ENCODE measurements at places on chromosomes 6 and 20.

DNA sequence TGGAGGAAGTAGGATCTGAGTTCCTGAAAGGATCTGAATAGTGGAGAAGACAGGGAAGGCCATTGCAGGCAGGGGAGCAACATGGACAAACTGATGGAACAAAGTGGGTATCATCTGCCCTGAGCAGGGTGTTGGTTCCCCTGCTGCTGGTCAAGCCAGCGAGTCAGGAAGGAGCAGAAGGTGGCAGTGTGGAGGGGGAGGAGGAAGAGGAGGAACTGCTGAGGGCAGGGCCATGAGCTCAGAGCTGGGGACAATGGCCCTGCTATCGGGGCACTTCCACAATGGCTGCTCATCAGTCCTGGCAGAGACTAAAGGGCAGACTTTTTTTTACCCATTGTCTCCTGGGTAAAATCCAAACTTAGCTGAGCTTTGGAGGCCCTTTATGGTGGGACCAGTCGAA, 13.6 kb downstream of the CNBD2 start:
- no peak for DNase-seq

DNA sequence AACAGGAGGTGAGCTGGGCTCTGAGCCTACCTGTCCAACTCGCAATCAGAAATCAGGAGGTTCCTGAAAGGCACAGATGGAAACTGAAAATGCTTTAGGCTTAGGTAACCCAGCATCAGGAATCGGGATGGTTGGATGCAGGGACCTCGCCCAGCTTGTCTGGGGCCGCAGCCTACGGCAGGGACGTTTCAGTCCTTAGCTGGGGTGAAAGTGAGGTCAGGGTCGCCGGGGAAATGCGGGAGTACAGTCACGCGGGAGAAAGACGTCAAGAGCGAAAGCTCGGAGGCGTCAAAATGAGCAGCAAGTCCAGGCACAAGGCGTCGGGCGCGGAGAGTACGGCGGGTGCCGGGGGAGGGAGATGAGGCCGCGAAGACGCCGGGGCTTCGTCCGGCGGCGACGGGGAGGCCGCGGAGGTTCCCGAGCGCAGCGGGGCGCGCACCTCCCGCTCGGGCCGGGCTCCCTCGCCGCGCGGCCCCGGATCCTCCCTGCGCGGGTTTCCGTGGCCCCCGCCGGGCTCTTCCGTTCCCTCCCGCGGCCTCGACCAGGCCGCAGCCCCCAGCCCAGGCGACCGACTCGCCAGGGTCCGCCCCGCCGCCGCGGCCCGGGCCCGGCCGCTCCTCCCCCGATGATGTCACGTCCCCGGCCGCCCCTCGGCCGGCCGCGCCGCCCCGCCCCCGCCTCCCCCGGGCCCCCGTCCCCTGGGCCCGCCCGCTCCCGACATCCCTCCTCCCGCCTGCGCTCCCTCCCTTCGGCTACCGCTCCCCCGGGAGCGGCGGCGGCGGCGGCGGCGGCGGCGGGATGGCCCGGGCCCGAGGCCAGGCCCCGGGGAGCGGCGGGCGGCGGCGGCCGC, at the start of gene EBF4:
TSS of gene EBF4 (plus strand) at position 745 of the 850 bp plus-strand sequence. CDS start 866 bp downstream, outside the sequence.
- no peak for DNase-seq

- DNase-seq: no peak
Measured at GRCh38 chr6:83311231-83311630, 118.1 kb downstream of the RWDD2A start.

DNA sequence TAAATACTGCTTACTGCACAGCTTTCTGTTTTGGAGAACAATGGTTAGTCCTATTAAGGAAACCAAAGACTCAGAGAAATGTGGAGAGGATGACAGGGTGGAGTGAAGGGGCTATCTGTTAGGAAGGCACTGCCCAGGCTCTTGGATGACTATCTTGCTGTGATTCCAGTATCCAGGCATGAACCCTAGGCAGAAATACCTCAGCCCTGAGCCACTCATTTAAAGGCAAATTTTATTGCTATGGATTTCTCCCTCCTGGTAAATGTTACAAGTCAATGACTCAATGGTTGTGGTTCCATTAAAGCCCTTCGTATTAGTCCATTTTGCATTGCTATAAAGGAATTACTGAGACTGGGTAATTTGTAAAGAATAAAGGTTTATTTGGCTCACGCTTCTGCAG, 25.9 kb downstream of the ADGRF4 start:
- DNase-seq: no peak

DNA sequence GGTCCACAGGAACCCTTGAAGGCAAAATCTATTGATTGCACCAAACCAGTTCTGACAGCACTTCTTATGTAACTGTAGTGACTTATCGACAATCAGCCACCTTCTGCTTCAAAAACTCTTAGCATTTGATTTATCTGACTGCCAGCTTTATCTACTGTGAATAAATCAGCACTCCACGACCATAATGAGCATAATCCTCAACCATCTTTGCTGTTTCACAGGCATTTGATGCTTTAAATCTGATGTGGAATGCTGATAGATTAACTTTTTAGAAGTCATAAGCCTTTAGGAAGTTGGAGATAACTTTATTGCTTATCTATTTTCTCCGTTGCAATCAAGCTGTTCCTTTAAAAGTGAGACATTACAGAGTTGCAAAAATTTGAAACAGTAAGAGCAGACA, 101.5 kb upstream of the PTCHD4 start:
- no peak for DNase-seq

DNA sequence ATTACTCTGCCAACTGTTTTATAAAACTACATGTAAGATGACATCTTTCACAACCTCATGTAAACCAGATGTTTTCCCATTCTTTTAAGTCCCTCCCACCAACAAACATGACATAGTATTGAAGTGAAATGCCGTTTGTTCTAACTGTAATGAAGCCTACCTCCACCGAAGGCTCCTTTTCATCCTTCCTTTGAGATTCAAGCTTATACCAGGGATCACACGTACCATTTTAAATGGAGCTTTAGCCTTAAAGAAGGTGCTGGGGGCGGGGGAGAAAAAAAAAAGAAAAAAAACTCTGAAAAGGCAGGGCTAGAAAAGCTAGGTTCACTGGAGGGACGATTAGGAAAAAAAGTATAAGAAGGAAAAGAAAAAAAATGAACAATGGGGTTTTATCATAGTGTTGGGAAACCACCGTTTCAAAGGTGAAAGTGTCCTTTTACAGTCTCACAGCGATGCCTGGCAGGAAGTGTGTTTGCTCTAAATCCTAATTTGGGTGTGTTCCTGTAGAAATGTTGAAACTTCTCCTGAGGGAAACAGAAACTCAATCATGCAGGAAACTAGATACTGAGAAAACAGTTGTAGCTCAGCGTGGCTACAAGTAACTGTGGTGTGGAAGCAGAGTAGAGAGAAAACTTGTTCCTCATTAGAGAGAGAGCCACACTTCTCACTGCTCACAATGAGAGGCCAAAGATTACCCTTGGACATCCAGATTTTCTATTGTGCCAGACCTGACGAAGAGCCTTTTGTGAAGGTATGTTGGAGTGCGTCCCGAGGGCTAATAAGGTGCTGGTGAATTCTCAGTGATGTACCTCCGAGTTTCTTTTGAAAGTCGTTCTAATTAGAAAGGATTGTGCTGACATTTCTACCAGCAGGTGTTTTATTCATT, 37.6 kb upstream of the HINT3 start:
- peak; percentile 84 for DNase-seq

GRCh38 chr20:14566505-14566904, 229.1 kb upstream of the FLRT3 start:
- DNase-seq: no peak

DNA sequence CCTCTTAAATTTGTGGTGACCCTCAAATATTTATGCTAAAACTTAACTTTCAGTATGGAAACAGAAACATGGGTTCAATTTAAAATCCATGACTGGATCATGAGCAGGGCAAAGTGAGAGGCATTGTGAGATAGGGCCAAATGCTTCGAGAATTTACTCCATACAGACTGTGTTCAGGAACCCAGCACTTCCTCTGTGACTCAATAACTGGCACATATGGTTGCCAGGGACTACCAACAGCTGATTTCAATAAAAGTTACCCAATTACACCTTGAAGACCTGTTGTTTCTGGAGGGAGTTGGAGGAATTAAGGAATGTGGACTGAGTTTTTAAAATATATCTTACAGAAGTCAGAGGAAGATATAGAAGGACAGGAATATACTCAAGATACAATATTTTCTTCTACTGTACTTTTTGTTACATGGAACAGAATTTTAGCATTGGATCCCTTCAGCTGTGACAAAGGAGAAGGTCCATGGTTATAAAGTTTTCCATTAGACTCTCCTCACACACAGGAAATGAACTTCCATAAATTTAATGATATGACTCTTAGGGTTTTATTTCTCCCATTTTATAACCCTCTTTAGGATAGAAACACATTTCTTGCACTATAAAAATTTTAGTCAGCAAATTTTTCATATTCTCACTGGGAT, 258.5 kb downstream of the KHDC1L start:
- DNase-seq: no peak
